Activated CD4-positive, alpha-beta T cell treated with anti-CD3 and anti-CD28 coated beads for 24 hours (primary cell): ENCODE measurements at places on chromosomes 1 and 21.

DNA sequence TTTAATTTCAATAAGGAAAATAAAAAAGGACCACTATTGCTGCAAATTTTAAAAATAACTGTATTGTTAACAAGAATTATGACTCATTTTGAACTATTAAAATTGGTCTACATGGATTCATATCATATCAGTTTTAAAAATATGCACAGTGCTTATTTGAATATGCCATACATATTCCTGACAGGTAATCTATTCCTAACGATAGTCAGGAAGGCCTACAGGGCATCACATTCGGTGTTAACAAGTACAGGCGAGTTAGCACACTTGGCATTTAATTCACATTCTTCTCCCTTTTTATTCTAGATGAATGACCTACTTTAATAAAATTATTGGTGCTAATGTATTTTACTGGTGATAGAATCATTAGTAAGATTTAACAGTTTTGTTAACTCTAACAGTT is 174.6 kb downstream of the USH2A start:
- DNase-seq, result no peak

- DNase-seq, result no peak
Measured at GRCh38 chr1:195876792-195877191, 731.4 kb downstream of the KCNT2 start.

DNA sequence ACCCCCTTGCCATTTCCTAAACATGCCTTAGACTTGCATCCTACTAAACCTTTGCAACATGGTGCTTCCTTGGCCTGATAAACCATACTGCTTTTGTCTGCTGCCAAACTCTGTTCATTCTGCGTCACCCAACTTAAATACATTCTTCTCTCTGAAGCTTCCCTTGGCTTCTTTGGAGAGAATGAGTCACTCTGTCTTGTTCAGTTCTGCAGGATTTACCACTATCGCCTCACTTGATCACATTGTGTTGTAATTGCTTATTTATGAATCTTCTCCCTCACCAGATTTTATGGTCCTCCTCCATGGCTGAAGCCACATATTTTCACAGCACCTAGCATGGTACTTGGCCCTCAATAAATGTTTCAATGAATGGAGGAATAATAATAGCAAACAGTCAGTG is 21.7 kb upstream of the TUT4 start:
- DNase-seq, result no peak

GRCh38 chr1:245039196-245039595 is 115.6 kb upstream of the KIF26B start:
- no peak for DNase-seq

- no peak for DNase-seq
Measured at GRCh38 chr21:29604076-29604475, 305.4 kb downstream of the BACH1 start.

- no peak for DNase-seq
Measured at GRCh38 chr1:59549903-59550302, 253.0 kb downstream of the FGGY start.

DNA sequence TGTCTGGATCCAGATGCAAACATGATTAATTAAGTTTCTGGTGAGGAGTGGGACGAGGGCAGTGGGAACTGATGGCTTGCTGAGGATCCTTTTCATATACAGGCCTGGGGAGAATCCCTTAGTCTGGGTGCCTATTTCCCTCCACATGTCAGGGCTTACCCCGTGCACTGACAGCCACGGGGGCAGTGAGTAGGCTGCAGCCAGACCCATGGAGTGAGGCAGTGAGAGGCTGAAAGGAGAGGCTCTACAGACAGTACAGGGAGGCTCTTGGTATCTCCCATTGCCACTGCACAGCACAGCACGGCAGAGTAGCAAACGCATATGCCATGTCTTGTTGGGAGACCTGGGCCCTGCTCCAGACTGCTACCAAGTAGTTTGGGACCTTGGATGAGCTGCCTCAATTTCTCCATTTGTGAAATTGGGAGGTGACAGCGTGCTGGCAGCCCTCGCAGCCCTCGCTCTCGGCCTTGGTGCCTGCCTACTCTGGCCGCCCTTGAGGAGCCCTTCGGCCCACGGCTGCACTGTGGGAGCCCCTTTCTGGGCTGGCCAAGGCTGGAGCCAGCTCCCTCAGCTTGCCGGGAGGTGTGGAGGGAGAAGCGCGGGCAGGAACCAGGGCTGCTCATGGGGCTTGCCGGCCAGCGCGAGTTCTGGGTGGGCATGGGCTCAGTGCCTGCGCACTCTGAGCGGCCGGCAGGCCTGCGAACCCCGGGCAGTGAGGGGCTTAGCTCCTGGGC is 35.3 kb upstream of the HAO2 start:
- DNase-seq, result no peak

- DNase-seq, result no peak
Measured at GRCh38 chr1:167904652-167905130, 9.2 kb downstream of the ADCY10 start.

- no peak for DNase-seq
Measured at GRCh38 chr1:224407571-224408293, 26.9 kb downstream of the WDR26 start.

- no peak for DNase-seq
Measured at GRCh38 chr1:234997201-234997895, 131.3 kb downstream of the TOMM20 start.

DNA sequence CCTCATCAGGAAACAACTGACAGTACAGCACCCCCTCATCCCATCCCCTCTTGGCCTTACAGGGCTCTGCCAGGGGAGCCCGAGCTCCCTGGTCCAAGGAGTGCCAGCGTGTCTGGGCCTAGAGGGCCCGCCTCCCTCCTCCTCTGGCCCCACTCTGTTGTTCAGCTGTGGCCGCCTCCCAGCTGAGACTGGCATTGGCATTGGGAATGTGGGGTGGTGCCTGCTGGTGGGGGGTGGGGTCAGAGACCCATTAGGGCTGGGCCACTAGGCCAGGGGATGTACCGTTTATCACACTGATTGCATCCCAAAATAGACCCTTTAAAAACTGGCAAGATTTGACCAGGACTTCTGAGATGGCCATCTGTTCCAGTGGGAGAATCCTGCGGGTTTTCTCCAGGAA is 1.4 kb downstream of the LDLRAP1 start:
- DNase-seq, result no peak

DNA sequence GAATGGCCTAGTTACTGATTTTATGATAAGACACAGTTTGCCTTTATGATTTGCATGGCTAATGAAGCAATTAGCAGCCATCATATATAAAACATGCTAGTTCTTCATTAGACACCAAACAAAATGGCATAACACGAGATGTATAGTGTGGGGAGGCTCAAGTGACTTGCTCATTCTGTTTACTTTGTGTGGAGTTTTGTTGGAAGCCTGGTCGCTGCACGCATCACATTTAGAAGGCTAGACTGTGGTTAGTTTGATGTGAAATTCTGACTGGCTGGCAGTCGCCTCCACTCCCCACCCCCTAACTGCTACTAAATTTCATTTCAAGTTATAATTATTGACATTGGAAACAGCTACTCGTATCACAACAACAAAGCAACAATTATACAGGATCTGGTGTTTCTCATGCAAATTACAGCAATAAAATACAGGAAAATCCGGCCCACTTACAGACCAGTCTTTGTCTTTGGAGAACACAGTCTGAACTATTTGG is 356.1 kb downstream of the LMO4 start:
- DNase-seq, result no peak

DNA sequence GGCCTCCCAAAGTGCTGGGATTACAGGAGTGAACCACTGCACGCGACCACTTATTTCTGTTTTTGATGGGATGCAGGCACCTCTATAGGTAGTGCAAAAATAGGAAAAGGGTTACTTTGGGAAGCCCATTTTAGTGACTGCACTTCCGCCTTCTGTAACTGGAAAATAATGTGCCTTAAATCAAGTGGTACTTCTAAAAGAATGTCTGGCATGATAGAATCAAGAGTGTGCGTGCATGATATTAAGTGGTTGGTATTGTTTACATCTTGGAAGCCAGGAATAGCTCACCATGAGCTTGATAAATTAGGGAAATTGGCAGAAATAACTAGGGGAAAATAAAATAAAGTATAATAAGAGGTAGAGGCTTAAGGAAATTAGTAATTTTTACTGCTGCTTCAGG is 1067.0 kb downstream of the ADGRL2 start:
- no peak for DNase-seq

DNA sequence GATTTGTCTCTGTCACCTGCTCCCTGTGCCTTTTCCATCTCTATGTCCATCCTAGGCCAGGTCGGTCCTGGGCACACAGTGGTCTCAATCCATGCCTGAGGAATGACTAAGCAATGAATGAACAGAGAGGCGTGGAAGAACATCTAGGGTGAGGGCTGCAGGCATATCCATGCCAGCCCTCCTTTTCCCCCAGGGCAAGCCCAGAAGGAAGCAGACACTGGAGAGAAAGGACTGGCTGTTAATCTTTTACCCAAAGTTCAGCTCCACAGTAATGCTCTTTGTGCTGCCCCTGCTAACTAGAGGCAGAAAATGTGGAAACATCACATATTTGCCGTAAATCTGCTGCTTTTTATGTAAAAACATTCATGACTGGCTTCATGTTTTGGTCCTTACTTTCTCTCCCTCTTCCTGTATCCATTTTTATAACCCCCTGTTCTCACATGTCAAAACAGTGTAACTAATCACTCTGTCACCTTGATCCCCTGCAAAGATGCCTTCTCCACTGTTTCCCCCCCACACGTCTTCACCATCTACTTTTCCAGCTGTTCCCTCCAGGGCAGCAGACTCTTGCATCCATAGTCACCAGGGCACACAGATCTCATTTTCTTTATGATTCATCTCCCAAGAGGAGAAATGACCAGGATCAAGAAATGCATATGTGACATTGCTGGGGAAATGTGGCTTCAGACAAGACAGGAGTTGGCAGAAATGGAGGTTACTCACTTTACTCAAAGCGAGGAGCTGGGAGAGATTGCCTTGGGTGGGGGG is 166.4 kb upstream of the PROX1 start:
- no peak for DNase-seq

GRCh38 chr21:33196941-33197374 is 32.8 kb upstream of the IFNAR2 start:
- peak; percentile 28 for DNase-seq

- peak; percentile 39 for DNase-seq
Measured at GRCh38 chr1:7902478-7903085, 38.1 kb downstream of the TNFRSF9 start.
